Globus pallidus (tissue), 1 donor: ENCODE measurements at places on chromosomes 16 and 17.

- no peak for DNase-seq
Observed at GRCh38 chr17:82907797-82908542, 68.1 kb upstream of the ZNF750 start.

- DNase-seq: no peak
Observed at GRCh38 chr17:50909765-50910605, 43.8 kb upstream of the TOB1 start.

- DNase-seq: no peak
Observed at GRCh38 chr16:4803898-4804762, 1.7 kb upstream of the ROGDI start.

- DNase-seq: no peak
Observed at GRCh38 chr17:58327363-58328194, 1.0 kb downstream of the TSPOAP1 start.

- no peak for DNase-seq
Observed at GRCh38 chr16:79587897-79588296, 12.6 kb downstream of the MAF start.
